Suppressor macrophage treated with lipopolysaccharide for 4 hours (primary cell): ENCODE measurements at places on chromosomes 7 and 10.
A peak's percentile ranks its signal among the peaks of the same experiment; 100 is the strongest.

DNA sequence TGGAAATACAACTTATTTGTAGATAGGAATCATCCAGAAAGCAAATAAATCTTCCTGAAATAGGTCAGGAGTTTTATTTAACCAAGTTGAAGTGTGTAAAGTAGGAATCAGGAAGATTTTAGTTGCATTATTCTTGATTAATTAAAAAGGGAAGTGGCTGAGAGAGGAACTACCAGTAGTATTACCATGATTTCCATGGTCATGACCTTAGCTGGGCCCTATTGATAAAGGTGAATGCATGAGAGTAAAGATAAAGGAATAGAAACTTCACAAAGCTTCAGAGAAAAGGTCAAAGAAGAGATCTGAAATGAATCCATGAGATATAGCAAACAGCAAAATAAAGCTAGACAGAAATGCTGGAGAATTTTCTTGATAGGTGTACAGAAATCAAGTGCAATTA, 46.2 kb upstream of the DLX6 start:
- DNase-seq: no peak

DNA sequence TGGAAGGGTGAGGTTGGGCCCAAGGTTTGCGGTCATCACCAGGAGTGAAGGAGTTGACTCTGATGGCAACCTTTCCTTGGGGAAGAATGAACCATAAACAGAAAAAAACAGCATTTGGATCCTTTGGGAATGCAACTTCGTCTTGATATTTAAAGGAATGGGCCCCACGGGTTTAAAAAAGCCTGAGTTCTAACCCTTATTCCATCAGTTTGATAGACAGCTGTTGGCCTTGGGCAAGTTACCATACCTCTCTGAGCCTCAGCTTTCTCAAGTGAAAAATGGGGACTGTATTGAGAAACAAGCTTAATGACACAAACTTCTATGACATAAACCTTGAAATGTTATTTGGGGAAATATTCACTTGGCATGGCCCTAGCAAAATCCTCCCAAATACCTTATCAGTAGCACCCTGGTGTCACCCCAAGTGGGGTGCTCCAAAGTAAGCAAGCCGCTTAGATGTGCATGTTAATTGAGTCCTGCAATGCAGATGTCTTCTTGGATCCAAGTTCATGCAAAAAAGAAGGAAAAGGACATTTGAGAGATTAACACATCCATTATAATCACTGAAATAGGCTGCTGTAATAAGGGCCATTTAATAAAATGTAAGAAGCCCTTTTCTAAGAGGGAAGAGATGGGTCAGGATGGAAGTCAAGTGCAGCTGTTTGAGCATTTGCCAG, 13.8 kb downstream of the MXI1 start:
- no peak for DNase-seq

GRCh38 chr7:116150588-116150987, 59.8 kb upstream of the TES start:
- DNase-seq: peak; percentile 59

- DNase-seq: no peak
Observed at GRCh38 chr7:1100834-1101562, 13.1 kb downstream of the GPER1 start.

GRCh38 chr10:82827901-82828300, 952.9 kb downstream of the NRG3 start:
- no peak for DNase-seq
